Hematopoietic multipotent progenitor cell treated with erythropoietin and hydrocortisone succinate and interleukin-3 and kit ligand, for 4 days (in vitro differentiated cells): ENCODE measurements at places on chromosomes 11 and 22.

DNA sequence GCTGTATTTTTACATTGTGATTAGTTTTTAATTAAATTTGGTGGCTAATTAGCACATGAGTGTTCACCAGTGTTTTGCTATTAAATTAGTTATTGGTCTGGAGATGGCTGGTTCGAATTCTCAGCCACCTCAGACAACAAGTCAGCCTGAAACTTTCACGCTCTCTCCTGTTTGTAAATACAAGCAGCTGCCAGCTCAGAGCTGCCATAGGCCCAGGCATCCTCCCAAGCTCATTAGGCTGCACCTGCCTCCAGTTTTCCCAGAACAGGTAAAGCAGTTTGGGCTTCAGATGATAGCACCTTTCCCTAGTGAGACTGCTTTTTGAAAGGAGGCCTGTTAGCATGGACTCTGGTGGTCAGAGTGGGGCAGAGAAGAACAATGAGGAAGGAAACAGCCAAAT, 156.8 kb downstream of the NAV2 start:
- DNase-seq = no peak

DNA sequence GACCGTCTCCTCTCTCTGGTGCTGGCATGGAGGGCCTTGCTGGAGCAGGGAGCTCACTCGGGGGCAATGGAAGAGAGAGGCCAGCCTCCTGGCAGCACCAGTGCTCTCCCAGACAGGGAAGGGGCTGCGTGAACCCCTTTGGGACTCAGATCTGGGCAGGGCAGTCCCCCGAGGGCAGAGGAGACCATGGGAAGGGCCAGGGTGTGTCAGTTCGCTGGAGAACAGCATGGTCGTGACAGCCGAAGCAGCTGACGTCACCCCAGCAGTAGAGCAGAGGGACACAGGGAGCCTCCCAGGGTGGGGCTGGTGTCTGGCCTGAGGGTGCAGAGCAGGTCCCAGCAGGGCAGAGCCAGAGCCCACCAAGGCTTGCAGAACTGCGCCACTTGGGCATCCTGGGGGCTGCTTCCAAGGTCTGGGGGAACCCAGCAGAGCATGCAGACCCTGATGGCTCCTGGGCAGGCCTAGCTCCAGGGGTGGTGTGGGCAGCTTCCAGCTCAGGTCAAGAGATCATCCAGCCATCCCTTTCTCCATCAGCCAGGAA, 71.0 kb upstream of the KCNQ1OT1 start:
- no peak for DNase-seq

- DNase-seq = no peak
Measured at GRCh38 chr11:92784331-92784730, 185.1 kb upstream of the MTNR1B start.

- no peak for DNase-seq
Measured at GRCh38 chr22:22999523-22999922, 70.8 kb upstream of the GNAZ start.

- no peak for DNase-seq
Measured at GRCh38 chr11:45920531-45921477, 1.7 kb upstream of the LARGE2 start.

GRCh38 chr11:1231396-1232020, 8.6 kb downstream of the MUC5B start:
- no peak for DNase-seq

DNA sequence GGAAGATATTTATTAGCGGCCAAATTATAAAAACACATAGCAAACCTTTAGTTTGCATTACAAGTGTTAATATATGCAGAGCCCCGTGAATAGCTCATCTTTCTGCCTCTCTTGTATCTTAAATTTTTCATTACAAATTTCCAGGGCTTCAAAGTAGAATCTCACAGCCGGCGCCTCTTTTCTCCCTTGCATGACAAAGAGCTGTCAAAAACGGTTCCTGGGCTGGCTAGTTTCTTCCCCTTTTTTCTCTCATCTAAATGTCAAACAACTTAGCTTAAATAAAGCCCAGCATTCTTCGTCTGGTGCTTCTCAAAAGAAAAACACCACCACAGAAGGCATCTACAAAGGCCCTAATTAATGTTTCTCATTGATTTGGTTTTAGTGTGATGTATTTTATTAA, 253.0 kb downstream of the INSC start:
- DNase-seq = no peak

DNA sequence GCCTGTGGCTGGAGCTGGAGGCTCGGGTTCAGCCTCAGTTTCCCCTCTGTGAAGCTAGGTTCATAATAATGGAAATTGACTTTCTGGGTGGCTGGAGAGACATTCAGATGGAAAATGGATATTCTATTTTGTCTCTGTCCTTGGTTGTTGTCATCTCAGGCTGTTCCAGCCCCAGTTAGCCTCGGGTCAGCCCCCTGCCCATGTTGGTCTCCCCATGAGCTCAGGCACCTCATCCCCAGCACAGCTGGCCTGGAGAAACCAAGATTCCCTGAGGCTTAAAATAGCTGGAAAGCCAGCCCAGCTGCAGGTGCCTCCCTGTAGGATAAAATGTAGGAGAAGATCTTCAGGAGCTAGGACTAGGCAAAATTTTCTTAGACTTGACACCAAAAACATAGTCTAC, 129.5 kb downstream of the MED15 start:
- DNase-seq = no peak

DNA sequence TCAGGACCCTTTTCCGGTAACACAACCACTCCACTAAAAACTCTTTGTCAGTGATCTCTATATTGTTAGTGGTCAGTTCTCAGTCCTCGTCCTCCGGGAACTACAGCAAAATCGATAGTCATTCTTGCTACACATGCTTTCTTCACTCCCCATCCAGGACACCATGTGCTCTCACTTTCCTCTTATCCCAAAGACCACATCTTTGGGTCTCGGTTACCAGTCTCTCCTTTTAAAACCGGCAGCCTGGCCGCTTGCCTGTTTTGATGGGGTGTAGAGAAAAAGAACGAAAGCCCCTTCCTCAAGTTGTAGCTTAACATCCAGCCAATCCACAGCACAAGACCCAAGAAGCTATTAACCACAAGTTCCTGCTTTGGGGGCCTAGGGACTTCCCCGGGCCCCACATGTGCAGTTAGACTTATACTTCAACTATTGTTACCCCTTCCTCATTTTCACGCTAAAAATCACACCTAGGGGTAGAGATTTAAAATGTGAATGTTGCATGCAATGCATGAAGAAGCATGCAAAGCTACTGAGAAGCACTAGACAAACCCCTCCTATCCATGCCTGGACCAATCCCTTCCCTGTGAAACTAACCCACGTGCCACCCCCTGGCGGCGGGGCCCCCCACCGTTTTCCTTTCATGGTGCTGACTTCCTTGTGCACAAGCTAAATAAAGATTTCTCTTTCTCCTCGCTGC, 1.5 kb upstream of the TOLLIP start:
- peak; percentile 59 for DNase-seq
